Activated CD8-positive, alpha-beta memory T cell treated with anti-CD3 and anti-CD28 coated beads for 4 hours (primary cell): ENCODE measurements at places on chromosomes 11 and 22.

GRCh38 chr11:122737951-122738693, 82.6 kb downstream of the UBASH3B start:
- no peak for DNase-seq

DNA sequence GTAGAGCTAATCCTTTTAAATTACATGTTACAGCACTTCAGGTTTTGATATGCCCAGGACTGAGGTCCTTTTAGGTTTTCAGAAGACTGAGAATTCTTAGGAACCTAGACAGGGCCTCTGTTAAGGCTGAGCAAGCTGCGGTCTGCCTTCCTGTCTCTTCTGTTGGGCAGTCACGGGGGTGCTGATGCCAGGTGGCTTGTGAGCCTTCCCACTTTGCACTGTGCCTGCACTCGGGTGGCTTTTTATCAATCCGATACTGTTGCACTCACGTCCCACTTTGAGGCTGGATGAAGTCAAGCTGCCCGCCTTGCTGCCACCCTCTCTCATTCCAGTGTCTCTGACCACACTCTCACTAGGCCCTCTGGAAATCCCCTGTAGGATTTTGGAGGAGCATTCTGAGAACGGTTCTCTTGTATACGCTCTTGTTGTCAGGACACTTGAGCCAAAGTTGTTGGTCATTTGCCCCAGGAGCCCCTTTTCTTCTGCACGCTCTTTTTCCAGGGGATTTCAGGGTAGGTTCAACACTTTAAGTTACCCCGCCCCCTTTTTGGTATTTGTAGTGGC, 141.8 kb downstream of the TEAD1 start:
- no peak for DNase-seq

DNA sequence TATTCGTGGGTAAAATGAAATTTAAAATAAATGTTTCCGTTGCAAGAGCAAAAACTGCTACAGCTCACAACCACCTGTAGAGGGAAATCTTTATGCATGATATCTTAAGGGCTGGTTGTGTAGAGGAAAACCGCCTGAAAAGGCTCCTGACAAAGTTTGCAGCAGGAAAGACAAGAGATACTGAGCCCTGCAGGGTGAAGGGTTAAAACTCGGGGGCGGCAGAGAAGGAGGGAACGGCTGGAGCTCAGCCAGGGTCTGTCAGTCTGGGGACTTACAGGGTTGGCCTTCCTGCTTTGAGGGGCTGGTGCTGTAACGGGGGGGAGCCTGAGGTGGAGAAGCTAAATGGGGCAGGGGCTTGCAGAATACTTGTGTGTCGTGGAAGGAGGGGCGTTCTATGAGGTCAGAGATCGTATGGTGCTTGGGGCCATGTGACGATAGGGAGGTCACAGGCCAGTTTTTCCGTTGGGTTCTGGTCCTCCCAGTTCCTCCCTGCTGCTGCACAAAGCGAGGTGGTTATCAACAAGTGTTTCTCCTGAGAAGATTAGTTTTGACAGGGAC, 122.9 kb upstream of the HSD17B12 start:
- DNase-seq: no peak

GRCh38 chr11:108224911-108225786, 2.3 kb downstream of the ATM start:
- no peak for DNase-seq

DNA sequence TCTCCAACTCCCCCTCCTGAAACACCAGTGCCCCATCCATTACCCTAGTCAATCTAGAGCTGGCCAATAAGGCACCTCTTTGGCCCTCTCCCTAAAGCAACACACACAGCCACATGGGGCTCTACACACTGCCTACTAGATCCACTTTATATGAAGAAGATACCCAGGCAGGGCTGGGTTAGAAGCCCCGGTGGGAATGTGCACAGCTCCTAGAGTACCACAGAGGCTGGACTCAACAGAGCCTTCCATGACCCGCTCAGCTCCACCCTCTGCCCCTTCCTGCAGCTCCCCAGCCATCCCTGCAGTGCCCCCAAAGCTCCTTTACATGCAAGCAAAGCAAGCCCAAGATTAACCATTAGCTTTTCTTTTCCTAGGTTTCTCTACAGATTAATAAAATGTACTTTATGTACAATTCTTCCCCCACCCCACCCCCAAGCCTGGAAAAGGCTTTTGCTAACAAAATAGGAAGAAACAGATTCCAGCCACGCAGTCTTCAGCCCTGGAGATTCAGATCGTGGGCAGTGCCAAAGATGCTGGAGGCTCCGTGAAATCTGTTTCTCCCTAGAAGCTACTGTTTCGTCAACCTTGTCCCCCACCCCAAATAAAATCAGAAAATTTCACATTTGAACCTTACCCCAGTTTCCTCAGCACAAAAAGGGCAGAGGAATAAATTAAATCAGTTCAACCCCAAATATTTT, 51.8 kb downstream of the IGSF9B start:
- DNase-seq: no peak

GRCh38 chr11:7567311-7567710, 53.5 kb downstream of the PPFIBP2 start:
- DNase-seq: no peak
